ENCODE measurements at places on chromosomes 2 and 18.

- no peak for DNase-seq
These were observed 210.7 kb downstream of the VAPA start for GRCh38 chr18:10124557-10124956.

GRCh38 chr2:21567395-21567794, 443.6 kb downstream of the TDRD15 start:
- DNase-seq = no peak

DNA sequence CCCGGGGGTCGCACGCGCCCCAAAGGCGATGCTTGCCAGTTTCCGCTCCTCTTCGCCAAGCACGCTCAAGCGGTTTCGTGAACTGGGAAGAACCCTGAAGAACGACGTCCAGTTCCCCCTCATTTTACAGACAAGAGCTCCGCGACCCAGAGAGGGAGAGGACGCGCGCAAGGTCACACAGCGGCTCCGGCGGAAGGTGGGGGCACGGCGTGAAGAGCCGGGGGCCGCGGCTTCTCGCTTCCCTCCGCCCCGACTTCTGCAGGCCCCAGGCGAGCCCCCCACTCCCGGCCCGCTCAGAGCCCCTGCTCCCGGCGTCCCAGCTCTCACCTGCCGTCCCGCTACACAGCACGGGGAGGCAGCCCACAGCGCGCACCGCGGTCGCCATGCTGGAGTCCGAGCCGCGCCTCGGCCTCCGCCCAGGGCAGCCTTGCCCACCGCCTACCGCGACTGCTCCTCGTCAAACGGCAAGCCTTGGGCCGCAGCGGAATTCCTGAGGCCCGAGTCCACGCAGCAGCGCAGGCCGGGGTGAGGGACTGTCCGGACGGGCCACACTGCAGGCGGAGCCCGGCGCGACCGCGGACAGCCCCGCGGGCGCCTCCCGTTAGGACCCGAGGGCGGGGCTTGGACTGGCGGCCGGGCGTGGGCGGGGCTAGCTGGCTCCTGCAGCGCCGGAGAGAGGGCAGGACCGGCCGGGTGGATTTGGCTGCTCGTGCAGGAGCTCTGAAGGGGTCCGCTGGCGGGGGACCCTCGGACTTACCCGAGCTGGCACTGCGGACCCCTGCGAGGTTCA, at the start of gene MRPS5:
Gene MRPS5, minus strand, starts transcription at position 402 of the 790 bp plus-strand sequence. Its CDS starts 17 bp downstream, at position 385.
- peak; percentile 81 for DNase-seq

DNA sequence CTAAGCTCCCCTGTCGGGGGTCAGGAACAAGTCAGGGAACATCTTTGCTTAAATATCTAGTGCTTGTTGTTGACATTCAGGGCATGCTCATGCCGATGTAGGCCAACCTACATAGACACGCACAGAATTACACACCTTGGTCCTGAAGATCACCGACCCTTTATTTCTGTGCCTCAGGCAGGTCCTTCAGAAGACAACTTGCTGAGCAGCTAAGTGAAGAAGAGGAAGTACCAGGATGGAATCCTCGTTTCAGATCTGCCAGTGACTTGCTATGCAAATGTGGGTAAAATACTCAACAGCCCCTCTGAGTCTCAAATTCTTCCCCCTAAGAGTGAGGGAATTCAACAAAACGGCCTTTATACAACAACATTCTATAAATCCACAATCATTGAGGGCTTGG, 494.7 kb downstream of the BCL11A start:
- peak; percentile 33 for DNase-seq

- no peak for DNase-seq
These were observed 64.1 kb upstream of the EHBP1 start for GRCh38 chr2:62641410-62641843.

DNA sequence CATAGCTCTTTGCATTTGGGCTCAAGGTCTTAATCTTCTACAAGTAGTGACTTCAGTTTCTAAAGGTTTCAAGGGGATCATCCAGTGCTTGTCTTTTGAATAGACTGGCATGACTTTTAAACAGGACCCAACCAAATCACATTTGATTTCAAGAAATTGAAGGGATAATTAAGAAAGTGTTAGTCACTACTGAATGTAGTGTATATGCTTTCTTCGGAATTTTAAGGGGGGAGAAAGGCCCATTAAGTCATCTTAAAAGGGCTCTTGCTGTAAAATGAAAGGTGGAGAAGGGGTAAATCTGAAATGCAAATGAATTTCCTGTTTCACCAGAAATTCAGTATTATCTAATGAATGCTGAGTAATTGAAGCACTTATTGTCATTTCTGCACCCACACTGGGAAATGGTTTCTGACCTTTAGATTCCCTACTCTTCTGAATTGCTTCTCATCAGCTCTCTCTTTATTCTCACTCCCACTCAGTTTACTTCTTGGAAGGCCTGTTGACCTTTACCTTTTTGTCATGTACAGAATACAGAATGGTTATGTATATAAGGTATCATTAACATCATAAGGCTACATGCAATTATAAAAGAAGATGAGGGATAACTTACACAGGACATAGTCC, 241.4 kb downstream of the SLC8A1 start:
- no peak for DNase-seq

DNA sequence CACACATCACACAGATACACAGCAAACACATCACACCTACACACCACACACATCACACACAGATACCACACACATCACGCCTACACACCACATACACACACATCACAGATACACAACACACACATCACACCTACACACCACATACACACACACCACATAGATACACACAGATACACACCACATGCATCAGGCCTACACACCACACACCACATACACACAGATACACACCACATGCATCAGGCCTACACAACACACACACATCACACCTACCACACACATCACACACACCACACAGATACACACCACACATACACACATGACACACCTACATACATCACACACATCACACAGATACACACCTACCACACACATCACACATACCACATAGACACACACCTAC, 158.8 kb downstream of the NDUFA10 start:
- DNase-seq = no peak

- DNase-seq = peak; percentile 89
These were observed 868 bp downstream of the HSBP1L1 start for GRCh38 chr18:79965119-79965902.

- DNase-seq = no peak
These were observed 82.2 kb upstream of the ITGA4 start for GRCh38 chr2:181374781-181375675.

GRCh38 chr2:1804351-1804771, 60.0 kb upstream of the PXDN start:
- DNase-seq = no peak

GRCh38 chr2:28413152-28413898, 20.7 kb downstream of the FOSL2 start:
- DNase-seq = no peak

GRCh38 chr2:3778851-3779495, 75.6 kb downstream of the DCDC2C start:
- DNase-seq = no peak

DNA sequence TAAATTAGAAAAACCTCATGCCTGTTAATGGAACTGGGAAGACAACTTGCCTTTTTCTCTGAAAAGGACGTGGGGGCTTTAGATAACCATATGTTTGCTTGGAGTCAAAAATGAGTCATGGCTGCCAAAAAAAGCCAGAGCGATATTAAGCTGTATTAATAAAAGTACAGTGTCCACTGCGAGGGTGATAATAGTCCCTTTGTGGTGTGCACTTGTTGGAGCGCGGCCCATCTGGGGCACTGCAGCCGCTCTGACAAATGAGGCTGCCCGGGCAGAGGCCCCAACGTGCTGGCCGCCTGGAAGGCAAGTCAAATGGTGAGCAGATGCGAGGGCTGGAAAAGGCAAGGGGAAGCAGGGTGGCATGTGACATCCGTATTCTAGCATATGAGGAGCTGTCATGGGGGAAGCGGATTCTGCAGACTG, 103.3 kb upstream of the NCK2 start:
- no peak for DNase-seq

- DNase-seq = no peak
These were observed 638 bp downstream of the CEP192 start for GRCh38 chr18:12991821-12992179.

- DNase-seq = no peak
These were observed 310.6 kb upstream of the ZEB2 start for GRCh38 chr2:144830543-144830942.

- DNase-seq = peak; percentile 7
These were observed 593 bp downstream of the ZNF514 start for GRCh38 chr2:95158891-95159619.

DNA sequence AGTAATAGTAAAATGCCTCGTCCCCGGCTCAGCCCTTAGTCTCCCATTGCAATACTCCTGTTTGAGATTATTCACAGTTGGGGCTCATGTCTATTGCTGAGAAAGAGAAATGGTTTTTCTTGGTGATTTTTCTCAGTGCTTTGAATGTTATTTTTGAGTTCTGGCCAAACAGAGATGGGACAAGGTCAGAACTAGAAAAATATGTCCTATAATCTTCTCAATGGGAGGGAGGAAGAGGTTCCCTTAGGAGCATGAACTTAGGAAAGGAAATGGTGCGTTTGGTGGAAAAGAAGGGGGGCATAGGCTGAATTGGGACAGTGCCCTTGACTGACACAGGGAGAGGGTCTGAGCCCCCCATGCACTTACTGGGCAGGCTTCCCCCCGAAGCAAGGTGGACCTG, 133.8 kb downstream of the AGAP1 start:
- DNase-seq = no peak

- DNase-seq = no peak
These were observed 11.8 kb upstream of the PEX13 start for GRCh38 chr2:61005736-61006135.

DNA sequence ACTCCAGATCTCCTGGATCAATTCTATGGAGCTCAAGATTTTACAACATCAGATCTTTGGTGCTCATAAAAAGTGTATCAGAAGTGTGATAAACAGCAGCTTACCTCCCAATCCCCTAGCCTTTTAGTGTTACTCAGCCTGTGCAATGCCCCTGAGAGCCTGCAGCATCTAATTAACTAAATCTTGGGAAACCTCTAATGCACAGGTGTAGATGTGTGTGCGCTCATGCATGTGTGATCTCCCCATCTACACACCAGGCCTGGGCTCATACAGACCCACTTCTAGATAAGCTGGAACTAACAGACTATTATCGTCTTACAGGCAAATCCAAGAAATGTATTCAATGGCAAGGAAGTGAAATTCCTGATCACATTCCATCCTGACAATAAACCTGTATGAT, 7.5 kb downstream of the SUCLG1 start:
- DNase-seq = no peak

DNA sequence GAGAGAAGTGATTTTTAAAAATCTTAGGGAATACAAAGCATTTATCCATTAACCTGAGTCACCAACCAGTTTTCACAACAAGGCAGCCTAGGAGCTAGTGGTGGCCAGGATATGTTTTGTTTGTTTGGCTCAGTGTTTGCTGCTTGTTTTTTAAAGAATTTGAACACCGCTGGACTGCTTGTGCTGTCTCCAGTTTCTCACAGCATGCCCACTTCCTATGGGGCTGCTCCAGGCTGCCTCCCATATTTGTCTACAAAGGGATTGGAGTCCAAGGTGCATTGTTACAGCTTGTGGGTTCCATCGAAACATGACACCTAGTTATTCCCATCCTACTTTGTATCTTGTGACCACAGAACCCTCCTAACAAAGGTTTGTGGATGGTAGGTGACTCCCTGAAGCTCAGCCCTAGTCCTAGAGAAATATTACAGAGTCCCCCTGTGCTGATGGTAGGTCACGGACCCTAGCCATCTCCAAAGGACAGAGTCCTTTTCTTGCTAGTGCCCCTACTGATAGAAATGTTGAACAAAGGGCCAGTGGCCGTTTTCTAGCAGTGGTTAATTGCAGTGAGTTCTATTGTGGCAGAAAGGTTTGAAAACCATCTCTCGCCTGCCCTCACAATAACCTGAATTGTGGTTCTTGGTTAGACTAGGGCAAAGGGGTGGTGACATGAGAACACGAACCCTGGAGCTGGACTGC, 23.2 kb downstream of the GPR39 start:
- DNase-seq = no peak

DNA sequence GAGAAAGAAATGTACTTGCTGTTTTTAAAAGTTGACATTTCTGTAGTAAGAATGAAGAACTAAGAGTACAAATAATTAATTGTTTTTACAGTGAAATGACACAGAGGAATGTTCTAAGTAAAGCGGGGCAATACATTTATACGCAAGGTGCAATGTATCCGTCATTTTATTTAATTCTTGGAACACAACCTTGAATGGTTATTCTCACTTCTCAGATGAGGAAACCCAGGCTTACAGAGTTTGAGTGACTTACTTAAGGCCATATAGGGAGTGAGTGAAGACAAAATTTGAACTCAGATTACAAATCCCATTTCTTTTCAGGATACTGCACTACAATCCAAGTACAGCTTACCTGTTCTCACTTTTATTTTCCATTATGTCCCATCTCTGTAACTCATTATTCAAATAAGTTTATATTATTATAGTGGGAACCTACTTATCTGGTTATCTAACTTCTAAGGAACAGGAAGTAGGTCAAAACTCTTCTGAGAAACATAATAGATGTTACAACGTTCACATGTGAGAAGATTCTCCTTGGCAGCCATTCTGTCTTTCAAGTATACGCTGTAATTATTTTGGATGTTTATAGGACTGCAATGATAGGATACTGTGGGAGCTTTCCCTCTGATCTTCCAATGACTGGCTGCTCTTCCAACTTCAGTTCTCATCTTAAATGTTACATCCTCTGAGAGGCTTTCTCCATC, 12.3 kb upstream of the STK17B start:
- peak; percentile 30 for DNase-seq

DNA sequence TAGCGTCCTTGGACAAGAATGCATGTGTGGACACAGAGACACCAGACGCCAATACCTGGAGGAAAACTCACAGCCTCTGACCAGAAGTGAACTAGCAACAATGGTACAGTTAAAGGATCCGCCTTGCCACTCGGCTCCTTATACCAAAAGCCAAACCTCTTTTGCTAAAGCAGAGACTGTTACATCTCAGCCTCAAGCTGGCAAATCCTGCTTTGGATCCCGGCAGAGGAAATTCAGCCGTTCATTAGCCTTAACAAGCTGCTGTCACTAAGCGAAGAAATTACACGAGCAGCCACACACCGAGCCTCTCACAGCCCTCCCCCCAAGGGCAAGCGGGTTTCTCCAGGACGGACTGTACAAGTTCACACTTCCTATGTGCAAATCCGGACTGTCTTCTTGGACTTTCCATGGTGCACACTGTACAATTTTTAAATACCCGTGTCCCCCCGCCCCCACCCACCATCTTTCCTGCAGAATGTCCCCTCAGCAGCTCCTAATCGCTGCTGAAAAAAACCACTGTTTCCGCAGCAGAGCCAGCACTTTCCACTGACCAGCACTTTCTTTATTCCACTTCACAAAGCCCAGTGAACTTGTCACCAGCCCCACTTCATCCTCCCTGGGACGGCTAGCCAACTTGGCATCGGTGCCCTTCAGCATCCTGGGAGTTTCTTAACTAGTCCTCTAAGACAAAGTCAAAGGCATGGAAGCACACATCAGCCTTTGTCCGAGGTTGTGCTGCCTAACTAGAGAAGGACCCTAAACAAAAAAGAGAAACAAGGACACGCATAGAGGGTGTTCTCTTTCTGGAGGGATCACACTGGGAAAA, 1.5 kb downstream of the KLF7 start:
- DNase-seq = no peak

DNA sequence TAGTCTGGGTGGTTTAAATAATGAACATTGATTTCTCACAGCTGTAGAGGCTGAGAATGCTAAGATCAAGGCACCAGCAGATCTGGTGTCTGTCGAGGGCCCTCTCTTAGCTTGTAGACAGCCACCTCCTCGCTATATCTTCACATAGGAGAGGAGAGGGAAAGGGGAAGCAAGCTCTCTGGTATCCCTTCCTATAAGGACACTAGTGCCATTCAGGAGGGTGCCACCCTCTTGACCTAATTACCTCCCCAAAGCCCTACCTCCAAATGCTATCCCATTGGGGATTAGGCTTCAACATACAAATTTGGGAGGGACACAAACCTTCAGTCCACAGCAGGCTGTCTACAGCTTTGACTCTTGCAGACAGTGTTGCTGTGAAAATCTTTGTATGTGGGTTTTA, 76.7 kb downstream of the BOLA3 start:
- no peak for DNase-seq

Measured in NAMALWA (cell line).